Germinal center (tissue), 1 donor: ENCODE measurements at places on chromosomes 5 and 9.

- no peak for DNase-seq
Measured at GRCh38 chr5:79120221-79120620, 8.6 kb downstream of the BHMT start.

- DNase-seq: peak; percentile 14
Measured at GRCh38 chr9:2125906-2126305, 110.8 kb downstream of the SMARCA2 start.

DNA sequence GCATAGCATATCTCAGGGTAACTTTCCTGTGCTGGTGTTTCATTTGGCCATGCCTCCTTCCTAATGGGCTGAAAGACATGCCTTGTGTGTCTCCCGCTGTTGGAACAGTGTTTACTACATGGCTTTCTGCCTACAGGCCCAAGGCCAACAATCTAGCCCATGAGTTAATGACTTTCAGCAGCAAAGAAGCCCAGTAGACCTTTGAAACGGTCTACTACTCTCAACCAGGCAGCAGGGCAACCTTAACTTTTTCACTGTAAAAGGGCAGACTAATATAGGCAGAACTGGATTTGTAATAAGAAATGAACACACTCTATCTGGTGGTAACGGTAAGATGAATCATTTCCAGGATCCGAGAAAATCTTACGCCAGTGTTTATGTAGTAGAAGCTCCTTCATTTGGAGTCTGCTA, 21.0 kb downstream of the C5orf15 start:
- DNase-seq: no peak

- peak; percentile 78 for DNase-seq
Measured at GRCh38 chr9:113579283-113580040, 115.9 kb downstream of the RGS3 start.

DNA sequence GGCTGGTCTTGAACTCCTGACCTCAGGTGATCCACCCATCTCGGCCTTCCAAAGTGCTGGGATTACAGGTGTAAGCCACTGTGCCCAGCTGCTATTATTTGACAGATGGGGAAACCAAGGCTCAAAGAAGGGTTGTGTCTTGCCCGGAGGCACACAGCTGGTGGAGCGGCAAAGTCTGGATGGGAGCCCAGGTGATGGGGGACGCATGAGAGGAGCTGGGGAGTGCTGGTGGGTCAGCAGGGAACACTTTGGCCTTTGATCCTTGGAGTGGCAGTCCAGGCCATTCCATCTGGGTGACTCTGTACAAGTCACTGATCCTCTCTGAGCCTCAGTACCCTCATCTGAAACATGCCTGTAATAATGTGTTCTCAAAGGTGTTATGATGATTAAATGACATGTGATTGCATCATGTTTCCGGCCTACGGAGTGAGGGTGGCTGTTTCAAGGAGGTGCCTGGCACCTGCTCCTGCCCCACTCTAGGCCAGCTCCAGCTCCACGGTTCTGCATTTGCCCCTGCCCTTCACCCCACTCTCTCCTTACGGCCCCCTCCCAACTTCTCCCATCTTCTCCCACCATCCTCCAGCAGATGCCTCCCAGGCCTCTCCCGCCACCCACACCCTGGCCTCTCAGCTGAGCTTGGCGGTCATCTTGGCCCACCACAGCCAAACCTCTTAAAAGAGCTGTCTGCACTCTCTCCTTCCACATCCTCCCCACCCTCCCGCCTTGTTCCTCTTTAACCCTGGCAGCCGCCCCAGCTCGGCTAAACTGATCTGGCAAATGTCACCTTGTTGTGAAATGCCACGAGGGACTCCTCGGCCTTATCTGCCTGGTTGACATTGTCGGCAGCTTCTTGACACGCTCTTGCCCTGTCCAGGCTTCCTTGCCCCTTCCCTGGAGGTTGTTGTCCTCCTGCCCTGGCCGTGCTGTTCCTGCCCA, 5.5 kb upstream of the DBN1 start:
- DNase-seq: no peak

DNA sequence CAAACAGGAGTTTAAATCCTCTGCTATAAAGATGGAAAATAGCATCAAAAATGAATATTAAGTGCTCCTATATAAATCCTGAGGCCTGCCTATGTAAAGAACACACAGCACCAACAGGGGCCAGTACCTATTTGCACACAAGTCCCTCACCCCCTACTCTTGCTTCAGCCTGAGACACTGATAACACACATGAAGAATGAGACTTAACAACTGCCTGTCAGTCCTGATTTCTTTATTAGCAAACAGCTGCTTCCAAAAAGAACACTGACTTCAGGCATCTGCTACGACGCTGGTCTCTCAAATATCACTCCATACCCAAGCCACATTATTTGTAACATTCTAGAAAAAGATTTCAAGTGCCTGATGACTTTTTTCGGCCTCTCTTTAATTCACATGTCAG, 55.5 kb downstream of the MYO10 start:
- no peak for DNase-seq

DNA sequence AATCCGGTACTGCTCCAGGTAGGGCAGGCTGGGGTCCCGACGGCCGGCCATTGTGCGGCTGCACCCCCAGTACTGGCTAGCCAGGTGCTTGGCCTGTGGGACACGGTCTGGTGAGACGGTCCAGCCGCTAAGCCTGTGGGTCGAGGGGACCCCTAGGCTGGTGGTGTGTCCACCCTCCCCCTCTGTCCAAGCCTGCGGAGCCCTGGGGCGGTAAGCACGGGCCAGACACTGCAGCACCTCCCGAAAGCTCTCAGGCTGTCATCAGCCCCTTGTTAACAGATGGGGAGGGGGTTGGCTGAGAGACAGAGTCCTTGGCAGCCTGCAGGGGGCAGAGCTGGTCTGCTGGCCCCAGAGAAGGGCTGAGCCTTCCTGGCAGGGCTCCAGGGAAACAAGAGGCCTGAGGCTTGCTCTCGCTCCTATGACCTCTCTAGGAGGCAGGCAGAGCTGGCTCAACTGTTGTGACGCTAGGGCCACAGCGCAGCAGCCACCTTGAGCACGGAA, 11.8 kb upstream of the MRNIP start:
- DNase-seq: no peak

- DNase-seq: peak; percentile 45
Measured at GRCh38 chr9:133429641-133430161, 7.5 kb downstream of the ADAMTS13 start.
